ENCODE measurements at places on chromosomes 11 and 22. TPM values are rescaled to one million over a fixed set of nuclear protein-coding genes. Genes with fewer than 3 reads are reported as not detected.
A peak's percentile ranks its signal among the peaks of the same experiment; 100 is the strongest.

Gene SLCO2B1
- total RNA-seq: 33.4 TPM

Gene CEP126
- total RNA-seq: 1.1 TPM

Gene OR8K3
- not detected for total RNA-seq

- DNase-seq: no peak
These were observed 7.6 kb downstream of the HARBI1 start for GRCh38 chr11:46609386-46609785.

- DNase-seq: no peak
These were observed 37.8 kb downstream of the PPP6R3 start for GRCh38 chr11:68498321-68498720.

GRCh38 chr11:45665206-45665932 is at the start of gene CHST1:
Gene CHST1 (minus strand): TSS chr11:45665622. CDS start chr11:45650923, 14,699 bp downstream.
- DNase-seq: peak; percentile 76

- DNase-seq: no peak
These were observed 209.8 kb upstream of the MTNR1B start for GRCh38 chr11:92759571-92760214.

DNA sequence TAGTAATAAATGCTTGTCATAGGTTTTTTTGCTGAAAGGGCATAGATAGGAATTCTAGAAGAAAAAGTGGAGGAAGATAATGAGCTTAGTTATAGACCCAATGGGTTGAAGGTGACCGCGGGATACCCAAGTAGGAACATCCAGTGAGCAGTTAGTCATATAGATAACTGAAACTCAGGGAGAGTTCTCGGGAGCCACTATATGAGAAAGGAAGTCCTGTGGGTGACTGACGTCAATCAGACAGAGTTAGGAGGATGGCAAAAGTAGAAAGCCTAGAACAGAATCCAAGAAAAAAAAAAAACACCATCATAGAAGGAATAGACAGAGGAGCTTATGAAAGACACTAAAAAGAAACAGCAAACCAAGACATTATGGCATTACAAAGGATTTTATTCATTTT is 1.6 kb upstream of the CNGA4 start:
- DNase-seq: no peak

DNA sequence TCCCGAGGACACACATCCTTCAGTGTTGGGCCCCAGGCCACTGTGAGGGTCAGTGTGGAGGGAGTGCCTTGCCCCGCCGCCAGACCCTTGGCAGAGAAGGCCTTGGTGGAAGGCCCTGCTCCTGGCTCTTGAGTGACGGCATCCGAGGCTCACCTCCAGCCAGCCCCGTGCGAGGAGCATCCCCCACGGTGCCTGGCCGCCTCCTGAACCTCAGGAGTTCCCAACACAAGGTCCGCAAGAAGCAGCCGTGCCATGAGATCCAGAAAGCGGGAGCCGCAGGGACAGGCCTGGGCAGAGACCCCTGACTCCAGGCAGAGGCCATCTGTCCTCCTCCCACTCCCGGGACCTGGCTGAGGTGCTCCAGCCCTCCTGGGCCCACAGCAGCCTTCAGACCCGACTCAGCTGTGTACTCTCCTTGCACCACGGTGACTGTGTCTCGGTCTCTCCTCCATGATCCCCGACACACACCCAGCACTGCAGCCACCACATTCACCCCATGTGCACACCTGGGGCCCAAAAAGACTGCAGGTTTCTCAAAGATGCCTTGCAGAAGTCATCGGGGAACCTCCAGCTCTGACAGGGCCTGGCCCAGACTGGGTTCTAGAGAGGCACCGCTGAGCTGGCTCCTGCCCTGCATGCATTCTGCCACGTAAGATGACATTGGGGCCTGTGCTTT is 870.2 kb downstream of the BRD1 start:
- DNase-seq: no peak

DNA sequence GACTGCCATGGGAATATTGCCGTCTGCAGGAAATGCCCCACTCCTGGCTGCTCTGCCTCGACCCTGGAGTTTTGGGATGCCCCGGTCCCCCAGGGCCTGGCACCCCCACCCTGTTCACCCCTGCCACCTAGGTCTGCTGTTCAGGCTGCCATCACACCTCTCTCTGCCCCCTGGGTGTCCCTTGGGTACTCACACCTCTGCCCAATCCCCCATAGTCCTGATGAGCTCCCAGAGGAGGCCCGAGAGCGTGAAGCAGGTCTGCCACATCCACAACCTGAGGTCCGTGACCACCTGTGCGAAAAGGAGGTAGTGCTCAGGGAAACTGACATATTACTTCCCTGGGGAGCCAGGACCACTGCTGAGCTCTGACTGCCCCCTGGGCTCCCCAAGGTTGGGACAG is 20.2 kb upstream of the DRICH1 start:
- DNase-seq: no peak

GRCh38 chr11:44408141-44408540 is 98.2 kb upstream of the ALX4 start:
- no peak for DNase-seq

DNA sequence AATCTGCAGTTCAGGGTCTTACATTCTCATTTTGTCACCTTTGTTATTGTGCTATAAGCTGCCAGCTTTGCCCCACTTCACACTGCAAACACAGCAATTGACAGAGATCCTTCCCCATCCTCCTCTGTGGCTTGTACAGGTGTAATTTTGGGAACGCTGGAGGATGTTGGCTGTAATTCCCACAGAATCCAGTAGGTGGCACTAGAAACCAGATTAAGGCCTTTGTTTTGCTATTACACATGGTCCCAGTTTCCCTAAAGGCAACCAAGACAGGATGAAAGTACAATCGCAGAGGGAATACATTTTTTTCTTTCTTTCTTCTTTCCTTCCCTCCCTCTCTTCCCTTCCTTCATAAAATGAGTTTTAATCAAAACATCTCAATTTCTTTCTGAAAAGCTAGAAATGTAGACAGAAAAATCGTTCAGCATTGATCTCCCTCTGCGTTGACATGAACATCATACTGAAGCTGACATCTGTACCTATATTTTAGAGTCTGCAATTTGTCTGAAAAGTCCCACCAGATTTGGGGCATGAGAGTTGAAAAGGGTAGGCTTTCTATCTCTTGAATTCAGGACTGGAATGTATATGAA is 21.3 kb upstream of the NELL1 start:
- no peak for DNase-seq

DNA sequence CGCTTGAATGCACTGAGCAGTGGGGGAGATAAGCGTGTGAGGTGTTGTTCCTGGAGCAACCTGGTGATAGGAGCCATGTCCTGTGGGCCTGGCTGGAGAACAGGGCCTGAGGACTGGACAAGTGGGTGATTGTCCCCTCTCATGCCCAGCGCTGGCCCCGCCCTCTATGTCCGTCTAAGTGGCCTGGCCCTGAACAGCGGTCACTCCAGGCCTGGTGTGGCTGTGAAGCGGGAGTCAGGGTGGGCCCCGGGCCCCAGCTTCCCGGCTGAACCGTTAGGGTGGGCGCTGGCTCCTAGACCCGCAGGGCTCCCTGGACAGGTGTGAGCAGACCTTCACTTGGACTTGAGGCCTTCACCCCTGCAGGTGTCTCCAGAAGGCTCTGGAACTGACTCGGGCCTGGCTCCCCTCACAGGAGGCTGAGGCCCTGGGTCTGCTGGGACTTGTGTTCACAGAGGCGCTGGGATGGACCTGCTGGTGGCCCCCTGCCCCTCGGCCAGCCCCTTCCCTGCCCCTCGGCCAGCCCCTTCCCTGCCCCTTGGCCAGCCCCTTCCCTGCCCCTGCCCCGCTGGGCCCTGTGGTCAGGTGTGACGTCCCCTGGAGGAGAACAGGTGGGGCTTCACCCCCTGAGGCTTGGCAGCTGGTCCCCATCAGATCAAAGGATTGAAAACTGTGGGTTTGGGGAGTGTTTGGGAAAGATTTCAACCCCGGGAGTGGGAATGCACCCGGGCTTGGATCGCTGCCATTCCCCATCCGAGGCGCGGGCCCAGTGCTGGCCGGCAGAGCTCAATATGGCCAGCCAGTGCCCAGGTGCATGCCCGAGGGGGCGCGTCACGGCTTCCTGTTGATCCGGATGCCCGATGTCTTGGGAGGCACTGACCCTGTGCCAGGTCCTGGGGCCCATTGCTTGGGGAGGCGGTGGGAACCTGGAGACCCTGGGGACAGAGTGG is 3.2 kb upstream of the MUC6 start:
- peak; percentile 58 for DNase-seq

DNA sequence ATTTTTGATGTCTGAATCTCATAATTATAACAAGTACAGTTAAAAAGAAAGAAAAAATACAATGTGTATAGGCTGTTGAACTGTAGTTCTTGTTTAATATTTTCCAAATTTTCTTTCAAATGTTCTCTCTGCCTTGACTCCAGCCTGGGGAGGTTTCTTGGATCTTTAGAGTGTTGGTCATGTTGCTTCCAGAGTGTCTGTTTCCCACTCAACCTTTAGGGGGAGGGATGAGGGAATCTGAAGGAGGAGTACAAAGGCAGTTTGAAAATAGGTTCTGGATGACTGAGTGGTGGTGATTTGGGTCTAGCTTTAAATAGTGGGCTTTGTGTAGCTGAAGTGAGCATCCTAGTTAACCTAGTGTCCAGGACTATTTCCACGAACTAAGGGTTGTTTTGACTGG is 2.0 kb downstream of the CTNND1 start:
- no peak for DNase-seq

Measured in Right ventricle myocardium inferior (tissue), 1 donor.